Activated CD4-positive, alpha-beta T cell treated with anti-CD3 and anti-CD28 coated beads, Interleukin-2, Interleukin-4, amounts not matched to agents 100 ng/mL and 50 ng/mL, durations not matched to agents 16 hours and 8 hours (primary cell): ENCODE measurements at places on chromosomes 13 and 19.

GRCh38 chr19:12230751-12231733 is 63.6 kb downstream of the ZNF44 start:
- no peak for DNase-seq

GRCh38 chr13:20231839-20232555 is at the start of gene GJB6:
Gene GJB6 (minus strand): TSS chr13:20232319. CDS start chr13:20223480, 8,839 bp downstream.
- no peak for DNase-seq

GRCh38 chr13:19058566-19058965 is 123.1 kb downstream of the TUBA3C start:
- no peak for DNase-seq

- no peak for DNase-seq
Measured at GRCh38 chr19:4059891-4060620, 6.6 kb downstream of the ZBTB7A start.

DNA sequence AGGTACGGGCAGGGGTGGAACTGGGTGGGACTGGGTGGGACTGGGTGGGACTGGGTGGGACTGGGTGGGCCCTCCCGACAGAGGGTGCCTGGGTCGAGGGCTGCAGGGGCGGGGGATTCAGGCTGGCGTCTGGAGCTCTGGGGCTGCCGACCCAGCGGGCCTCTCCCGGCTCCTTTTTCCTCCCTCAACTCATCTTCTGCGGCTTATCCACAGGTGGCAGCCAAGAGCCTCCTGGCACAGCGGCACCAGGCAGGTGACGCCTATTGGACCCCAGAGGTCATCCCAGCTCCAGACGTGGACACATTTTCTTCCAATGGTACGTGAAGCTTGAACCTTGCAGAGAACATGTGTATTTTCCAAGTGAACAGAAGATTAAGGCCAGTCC is 533 bp downstream of the ZNF544 start:
- peak; percentile 15 for DNase-seq

GRCh38 chr13:49635599-49636433 is 7.5 kb downstream of the ARL11 start:
- DNase-seq: peak; percentile 23

DNA sequence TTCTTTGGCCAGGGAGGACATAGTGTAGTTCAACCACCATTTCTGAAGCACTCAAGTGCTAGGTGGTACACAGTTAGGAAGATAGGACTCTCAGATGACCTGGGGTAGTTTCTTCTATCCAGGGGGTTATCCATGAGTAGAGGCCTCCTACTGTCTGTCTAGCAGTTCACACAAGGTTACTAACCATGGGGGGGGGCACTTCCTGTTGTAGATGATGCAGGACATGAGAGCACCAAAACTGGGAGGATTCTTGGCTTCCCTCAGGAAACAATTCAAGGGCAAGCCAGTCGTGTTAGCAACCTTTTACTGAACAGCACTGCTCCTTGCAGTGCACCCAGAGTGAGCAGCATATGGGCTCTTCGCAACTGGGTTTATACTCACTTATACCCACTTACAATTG is 8.9 kb upstream of the TPP2 start:
- no peak for DNase-seq

- no peak for DNase-seq
Measured at GRCh38 chr13:24725379-24725778, 38.6 kb upstream of the RNF17 start.

- peak; percentile 17 for DNase-seq
Measured at GRCh38 chr13:78137404-78138142, 218.9 kb upstream of the EDNRB start.

DNA sequence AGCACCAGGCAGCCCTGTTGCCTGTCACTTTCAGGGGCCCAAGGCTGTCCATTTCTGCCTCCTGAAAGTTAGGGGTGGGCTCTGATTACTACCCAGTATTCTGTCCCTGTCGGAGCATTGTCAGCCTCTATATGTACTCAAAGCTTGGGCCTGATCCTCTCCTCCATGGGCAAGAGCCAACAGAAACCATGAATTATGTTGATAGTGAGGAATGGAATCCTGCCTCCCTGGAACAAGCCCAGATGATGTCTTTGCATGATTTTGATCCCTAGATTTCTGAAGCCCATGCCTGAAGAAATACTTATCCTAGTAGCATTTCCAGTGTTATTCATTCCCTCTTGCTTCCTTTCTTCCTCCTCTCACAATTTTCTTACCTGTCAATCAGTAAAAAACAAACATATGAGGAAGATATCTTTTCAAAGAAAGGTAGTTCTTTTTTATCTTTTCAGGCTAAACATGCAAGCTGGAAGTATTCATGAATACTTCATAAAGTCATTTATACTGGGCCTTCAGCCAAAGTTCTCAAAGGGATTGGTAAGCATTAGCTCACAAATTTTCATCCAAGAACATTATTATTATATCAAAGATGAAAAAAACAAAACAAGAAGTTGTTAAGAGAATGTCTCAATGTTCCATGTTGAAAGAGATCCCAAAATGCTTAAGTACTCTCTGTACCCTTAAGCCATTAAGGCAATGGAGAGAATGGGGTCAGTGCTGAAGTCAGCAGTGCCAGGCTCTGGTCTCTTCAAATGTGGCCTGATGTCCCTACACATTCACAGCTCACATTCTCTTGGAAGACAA is 171.7 kb downstream of the NHLRC3 start:
- DNase-seq: no peak

DNA sequence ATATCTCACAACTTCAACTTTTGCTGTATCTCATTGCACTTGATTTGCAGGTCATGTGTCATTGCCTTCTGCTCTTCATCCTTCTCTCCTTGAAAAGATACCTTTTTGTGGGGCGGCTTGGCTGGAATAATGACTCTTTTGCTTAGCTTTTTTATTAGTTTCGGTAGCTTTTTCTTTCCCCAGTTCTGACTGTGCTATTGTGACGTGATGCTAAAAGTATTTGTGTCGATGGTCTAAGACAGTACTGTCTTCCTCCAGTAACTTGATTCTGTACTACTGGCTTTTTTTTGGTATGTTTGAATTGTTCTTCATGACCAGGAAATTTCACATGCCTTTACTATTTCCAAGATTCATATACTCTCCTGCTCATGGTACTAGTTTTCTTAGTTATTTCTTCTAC is 63.1 kb downstream of the SLITRK1 start:
- DNase-seq: no peak

GRCh38 chr13:93927431-93927830 is 552.1 kb downstream of the DCT start:
- DNase-seq: no peak

DNA sequence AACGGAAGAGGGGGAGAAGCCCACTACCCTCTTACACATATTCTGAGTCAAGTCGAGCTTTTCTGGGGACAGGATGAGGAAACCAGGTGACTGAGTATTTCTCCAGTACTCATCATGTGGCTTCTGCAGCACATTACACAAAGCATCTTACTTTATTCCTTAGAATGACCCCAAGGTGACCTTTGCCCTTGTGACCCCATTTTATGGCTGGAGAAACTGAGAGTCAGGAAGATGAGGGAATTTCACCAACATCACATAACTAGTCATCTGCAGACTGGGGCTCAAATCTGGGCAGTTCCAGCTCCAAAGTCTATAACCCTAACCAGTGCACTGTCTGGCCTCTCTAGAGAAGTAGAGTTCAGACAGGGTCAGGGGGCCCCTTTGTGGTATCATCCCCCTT is 707.0 kb downstream of the UQCRFS1 start:
- DNase-seq: no peak

GRCh38 chr19:54638683-54639082 is 8.4 kb downstream of the LILRB1 start:
- no peak for DNase-seq

GRCh38 chr13:90793261-90793820 is 554.1 kb upstream of the MIR17HG start:
- DNase-seq: no peak

DNA sequence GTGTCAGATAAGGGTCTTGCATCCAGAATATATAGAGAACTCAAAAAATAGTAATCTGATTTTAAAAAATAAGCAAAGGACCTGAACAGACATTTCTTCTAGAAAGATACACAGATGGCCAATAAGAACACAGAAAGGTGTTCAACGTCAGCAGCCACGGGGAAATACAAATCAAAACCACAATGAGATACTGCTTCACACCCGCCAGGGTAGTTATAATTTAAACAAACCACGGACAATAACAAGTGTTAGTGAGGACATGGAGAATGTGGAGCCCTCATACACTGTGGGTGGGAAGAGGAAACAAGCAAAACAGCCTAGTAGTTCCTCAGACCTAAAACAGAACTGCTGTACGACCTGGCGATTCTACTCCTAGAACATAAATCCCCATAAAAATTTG is 26.7 kb upstream of the NAPA start:
- DNase-seq: peak; percentile 10

DNA sequence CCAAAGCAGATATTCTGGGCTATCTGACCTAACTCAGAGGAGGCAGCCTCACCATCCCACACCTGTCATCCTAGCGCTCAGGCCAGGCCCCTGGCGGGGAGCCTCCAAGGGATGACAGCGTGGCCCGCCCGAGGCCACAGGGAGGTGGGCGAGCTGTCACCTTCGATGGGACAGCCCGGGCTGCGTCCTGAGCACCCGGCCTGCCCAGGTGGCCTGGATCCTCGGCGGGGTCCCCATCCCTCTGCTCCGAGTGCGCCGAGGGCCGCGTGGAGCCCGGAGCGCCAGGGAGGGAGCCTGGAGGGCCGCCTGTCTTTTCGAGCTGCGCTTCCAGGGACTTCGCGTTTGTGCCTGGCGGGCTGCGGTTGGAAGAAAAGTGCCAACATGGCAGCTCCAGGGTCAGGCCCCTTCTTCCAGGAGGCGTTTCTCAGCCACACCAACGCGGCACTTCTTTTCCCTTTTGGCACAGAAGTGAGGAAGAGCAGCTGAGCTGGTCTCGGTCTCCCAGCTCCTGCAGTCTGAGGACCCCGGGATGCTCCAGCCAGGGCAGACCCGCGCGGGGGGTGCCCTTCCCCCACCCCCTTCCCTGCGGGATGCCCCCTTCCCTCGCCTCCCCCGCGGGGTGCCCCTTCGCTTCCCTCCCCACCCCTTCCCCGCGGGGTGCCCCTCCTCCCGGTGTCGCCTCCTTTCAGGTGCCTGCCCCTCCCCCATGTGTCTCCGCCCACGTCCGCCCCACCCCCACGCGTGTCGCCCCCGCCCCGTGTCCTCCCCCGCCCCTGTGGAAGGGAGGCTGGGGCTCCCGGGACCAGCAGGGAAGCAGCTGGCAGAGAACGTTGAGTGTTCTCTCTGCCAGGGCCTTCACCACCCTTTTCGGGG is 42.3 kb downstream of the GJA3 start:
- DNase-seq: no peak

- no peak for DNase-seq
Measured at GRCh38 chr13:39929583-39929982, 274.1 kb downstream of the COG6 start.
